ENCODE measurements at places on chromosomes 11 and 22. TPM values are rescaled to one million over a fixed set of nuclear protein-coding genes. Genes with fewer than 3 reads are reported as not detected.

SPTBN2 gene
- 9.9 TPM for total RNA-seq

IL17REL gene
- total RNA-seq = 0.05 TPM

SF1 gene
- total RNA-seq = 200 TPM

LINC01488 gene
- total RNA-seq = 0.04 TPM

FAM227A gene
- total RNA-seq = 0.68 TPM

KCNQ1 gene
- 0.75 TPM for total RNA-seq

CTSW gene
- total RNA-seq = 0.07 TPM

TYR gene
- not detected for total RNA-seq

UCP2 gene
- 83.0 TPM for total RNA-seq
